ENCODE measurements at places on chromosomes 16 and 17. TPM values are rescaled to one million over a fixed set of nuclear protein-coding genes. Genes with fewer than 3 reads are reported as not detected.

- no peak for DNase-seq
Measured at GRCh38 chr17:83143817-83144231, 64.4 kb downstream of the METRNL start.

- no peak for DNase-seq
Measured at GRCh38 chr16:81374550-81374949, 59.8 kb downstream of the GAN start.

DNA sequence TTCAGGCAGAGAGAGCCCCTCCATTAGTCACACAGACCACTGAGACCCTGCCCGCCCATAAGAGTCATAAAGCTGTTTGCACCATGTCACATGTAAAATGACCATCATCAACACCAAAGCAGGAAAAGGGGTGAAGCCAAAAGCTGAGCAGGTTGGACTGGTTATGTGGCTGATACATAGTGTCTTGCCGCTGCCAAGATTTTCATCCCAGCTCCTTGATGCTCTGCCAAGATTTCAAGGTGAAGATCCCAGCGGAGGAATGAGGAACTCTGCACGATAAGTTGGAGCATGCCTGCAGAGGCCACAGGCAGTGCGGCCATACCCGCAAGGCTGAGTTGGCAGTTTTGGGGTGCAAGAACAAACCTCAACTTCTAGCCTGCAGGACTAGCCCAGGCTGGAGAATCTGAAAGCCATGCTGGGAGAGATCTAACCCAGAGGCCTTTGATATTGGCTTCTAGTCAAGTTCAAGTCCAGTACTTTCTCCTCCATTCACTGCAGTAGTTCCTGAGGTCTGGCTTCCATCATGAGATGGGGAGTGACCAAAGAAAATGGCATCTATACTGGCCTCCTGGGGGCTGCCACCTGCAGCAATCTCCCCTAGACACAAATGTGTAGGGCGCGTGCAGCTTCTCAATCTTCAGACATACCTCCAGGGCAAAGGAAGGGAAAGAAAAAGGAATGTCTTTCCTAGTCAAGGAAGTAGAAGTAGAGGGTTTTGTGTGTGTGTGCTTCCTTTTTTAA is 79.7 kb upstream of the NOL11 start:
- no peak for DNase-seq

DNA sequence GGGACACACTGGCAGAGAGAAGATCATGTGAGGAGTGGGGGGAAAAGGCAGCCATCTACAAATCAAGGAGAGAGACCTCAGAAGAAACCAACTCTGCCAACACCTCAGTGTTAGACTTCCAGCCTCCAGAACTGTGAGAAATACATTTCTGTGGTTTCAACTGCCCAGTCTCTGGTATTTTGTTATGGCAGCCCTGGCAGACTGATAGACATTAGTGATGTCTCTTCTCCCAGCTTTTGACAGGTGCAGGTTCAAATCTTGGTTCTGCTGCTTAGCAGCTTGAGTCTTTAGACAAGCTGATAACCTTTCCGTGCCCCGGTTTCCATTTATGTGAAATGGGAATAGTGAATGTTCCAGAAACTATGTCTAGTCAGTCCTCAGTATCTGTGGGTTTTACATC is 199.5 kb downstream of the SNX29 start:
- no peak for DNase-seq

- no peak for DNase-seq
Measured at GRCh38 chr17:64057701-64058263, 37.3 kb upstream of the ICAM2 start.

DNA sequence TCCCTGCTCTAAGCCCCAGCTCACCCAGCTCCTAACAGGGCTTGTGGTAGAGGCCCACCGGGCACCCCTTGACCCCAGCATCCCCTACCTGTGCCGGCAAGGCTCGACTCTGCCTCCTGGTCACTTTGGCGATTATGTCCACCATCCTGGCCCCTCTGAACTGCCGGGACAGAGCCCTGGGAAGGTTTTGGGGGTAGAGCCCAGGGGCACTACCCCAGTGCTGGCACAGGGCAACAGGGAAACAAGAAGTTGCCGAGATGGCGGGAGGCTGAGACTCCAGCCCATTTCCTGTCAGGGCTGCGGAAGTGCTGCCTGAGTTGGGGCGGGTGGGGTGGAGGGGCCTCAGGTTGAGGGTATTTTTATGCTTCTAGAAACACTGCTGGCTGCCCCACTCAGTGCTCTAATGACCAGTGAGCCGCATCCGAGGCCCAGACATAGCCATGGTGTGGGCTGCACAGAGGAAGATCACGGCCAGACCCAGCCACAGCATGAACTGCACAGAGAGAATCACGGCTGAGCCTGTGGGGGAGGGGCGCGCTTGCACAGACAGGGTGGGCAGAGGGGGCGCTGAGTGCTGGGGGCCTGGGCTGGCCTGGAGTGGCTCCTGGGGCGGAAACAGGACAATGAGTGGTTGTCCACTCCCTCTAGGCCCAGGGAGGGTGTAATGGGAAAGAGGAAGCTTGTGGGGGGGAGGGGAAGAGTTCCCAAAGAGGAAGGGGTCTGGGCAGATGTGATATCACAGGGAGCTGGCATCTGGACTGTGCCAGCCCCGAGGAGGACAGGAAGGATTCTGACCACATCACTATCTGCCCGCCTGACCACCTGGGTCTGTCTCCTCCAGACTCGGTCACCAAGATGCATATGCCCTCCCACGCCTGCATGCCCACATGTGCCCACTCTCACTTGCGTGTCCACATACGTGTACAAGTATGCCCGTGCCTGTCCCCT is 22.3 kb downstream of the ARHGAP27 start:
- no peak for DNase-seq

Gene NUDT7
- total RNA-seq = 4.4 TPM

Gene USP43
- not detected for total RNA-seq
